Activated CD8-positive, alpha-beta memory T cell treated with anti-CD3 and anti-CD28 coated beads, Interleukin-2, amount 10 ng/mL, durations not matched to agents 7 days and 5 days (primary cell): ENCODE measurements at places on chromosomes 4 and X. TPM values are rescaled to one million over a fixed set of nuclear protein-coding genes. Genes with fewer than 3 reads are reported as not detected.

PDGFRA gene
- not detected for total RNA-seq

MAMLD1 gene
- 11.9 TPM for total RNA-seq

GRCh38 chrX:106707771-106708454, 18.6 kb upstream of the RNF128 start:
- DNase-seq, result no peak

DNA sequence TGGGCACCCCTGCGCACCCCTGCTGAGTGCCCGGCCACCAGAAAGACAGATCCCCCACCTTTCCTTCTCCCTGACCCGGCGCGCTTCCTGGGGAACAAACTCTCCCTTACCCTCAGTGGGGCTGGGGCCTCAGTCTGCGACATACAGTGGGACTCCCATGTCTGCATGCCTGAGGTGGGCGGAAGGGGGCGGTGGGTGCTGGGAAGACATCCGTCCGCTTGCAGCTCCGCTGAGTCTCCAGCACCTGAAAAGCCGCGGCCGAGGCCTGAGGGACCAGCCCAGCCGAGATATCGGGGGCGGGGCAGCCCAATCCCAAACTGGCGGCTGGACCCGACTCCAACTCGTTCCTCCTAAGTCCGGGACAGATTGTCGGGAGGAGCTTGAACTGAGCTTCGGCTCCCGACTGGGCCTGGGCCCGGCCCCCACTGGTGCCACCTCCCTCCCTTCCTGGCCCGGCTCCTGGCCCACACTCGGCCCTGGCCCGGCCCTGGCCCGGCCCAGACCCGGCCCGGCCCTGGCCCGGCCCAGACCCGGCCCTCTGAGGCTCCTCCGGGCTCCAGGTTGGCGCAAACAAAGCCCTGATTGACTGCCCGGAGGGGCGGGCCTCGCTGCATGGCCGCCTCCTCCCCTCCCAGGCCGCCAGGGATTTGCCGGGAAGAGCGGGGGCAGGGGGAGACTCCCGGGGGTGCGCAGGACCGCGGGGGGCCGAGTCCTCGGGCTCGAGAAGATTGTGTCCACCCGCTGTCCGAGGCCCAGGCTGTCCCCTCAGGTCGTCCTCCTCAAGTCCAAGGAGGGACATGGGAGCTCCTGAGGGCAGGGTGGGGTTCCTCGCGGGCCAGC, 877 bp upstream of the SLC16A2 start:
- DNase-seq, result no peak

- DNase-seq, result no peak
Measured at GRCh38 chrX:51035746-51036145, 125.2 kb downstream of the BMP15 start.
